NB4 (cell line): ENCODE measurements at places on chromosomes 2 and 18.
A peak's percentile ranks its signal among the peaks of the same experiment; 100 is the strongest.

DNA sequence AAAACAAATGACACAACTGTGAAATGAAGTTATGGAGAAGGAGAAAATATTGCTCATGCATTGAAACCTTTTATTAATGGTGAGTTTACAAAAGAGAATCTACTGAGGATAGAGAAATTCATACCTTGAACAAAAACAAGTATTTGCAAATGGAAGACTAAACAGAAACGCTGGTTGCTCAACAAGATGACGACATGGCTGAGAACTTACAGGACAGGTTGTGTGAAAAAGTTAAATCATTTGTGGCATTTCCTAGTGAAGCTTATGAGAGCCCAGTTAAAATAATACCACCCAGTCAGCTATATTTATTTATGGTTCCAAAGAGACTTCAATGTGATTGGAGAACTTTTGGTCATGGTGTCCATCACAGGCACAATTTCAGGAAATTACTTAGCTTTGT, 148.6 kb upstream of the PKDCC start:
- DNase-seq: no peak

- DNase-seq: no peak
These were observed 215.4 kb downstream of the KLHL29 start for GRCh38 chr2:23600346-23600745.

DNA sequence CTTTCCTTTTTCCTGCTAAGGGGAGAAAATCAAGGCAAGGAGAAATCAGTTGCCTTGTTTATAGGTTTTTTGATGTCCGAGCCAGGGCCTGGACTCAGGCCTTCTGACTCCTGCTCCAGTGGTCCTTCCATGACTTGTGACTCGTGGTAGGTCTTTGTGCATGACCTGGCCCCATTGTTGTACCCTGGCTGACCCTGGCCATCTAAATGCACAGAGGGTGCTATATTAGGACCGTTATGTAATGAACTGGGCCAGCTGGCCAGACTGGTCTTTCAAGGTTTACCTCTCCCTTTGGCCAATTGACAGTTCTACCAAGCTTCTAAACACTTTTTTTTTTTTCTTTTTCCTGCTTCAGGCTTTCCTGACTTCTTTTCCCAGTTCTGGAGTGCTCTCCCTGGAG, 81.1 kb downstream of the SETBP1 start:
- no peak for DNase-seq

DNA sequence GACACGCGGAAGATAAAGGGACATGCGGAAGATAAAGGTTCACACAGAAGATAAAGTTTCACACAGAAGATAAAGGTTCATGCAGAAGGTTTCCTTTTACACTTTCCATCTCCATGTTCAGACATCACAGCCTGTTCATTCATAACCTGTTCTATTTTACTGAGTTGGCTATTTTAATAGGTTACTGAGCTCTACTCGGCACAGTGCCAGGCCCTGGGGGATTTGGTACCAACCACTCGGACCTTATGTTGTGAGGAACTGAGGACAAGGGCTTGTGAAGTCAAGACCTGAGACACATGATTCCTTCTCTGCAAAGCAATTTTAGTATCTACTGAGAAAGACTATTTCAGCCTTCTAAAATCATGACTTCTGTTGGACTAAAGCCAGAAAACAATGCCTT, 75.0 kb upstream of the ALKAL2 start:
- no peak for DNase-seq

- DNase-seq: no peak
These were observed 78.4 kb downstream of the TNS1 start for GRCh38 chr2:217924346-217924901.

DNA sequence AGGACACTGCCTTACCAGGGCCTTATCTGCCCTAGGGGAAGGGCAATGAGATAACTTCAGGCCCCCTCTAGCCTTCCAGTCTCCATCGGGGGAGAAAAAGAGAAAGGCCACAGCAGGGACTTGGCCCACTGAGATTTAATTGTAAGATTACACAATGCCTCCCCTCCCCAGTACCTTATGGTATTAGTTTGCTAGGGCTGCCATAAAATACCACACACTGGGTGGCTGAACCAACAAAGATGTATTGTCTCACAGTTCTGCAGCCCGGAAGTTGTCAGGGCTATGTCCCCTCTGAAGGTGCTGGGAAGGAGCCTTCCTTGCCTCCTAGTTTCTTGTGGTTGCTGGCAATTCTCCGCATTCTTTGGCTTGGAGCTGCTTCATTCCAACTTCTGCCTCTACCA, 34.8 kb upstream of the SPATA3 start:
- no peak for DNase-seq

- peak; percentile 42 for DNase-seq
These were observed 12.1 kb downstream of the ADAM17 start for GRCh38 chr2:9543557-9543956.

GRCh38 chr2:23199115-23199918, 185.7 kb upstream of the KLHL29 start:
- DNase-seq: peak; percentile 18

GRCh38 chr2:43415592-43415991, 180.2 kb downstream of the THADA start:
- no peak for DNase-seq

DNA sequence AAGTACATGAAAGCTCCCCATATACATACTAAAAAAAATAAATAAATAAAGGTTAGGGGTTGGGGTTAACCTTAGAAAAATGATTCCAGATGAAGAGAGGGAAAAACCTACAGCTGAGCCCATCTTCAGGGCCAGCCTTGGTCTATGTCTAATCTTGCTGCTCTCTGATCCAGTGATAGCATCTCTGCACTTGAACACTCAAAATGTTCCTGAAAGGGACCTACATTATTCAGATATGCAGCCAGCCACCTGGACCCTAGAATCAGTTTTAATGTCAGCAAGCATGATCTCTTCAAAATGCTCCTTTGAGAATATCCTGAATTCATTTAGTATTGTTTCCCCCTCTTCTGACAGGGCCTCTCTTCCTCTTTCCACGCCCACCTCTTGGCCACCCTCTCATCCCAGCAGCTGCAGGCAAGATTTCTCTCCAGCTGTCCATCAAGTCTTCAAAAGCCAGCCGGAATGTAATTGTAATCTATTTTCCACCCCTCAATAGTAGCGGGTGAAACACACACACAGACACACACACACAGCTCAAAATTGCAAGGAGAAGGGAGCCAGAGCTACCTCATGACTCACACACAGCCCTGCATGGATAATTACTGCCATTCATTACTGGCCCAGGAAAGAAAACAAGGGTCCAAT, 135.5 kb downstream of the MYO3B start:
- no peak for DNase-seq
